ENCODE measurements at places on chromosomes 6 and 20. TPM values are rescaled to one million over a fixed set of nuclear protein-coding genes. Genes with fewer than 3 reads are reported as not detected.

OPRM1 gene
- polyA plus RNA-seq: 0.15 TPM

BHLHE23 gene
- not detected for polyA plus RNA-seq

DNA sequence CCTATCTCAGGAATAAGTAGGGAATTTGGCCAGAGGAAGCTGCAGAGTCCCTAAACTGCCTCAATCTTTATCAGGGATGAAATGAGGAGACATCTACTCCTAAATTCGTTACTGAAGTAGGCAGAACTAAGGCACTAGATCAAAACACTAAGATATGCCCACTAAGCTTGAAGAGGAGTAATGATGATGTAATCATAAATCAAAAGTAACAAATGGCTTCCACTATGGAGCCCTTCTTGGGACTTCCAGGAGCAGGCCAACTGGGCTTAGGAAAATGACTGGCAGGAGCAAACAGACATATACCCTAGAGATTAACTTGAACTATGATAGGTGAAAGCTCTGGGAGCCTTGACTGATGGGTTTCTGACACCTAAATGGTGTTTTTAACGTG, 15.4 kb downstream of the ZSCAN12 start:
- DNase-seq: no peak
- H3K4me1 ChIP-seq: no peaks in the 10 kb centered on the region
- no peak overlapping the region for H3K27ac ChIP-seq
- H3K27me3 ChIP-seq: no peaks in the 10 kb centered on the region
- H3K36me3 ChIP-seq: peaks cover 70% of the 10 kb centered on the region

PPP1R16B gene
- polyA plus RNA-seq: 0.91 TPM

GRCh38 chr6:10355115-10355702, 59.7 kb downstream of the TFAP2A start:
- no peak overlapping the region for H3K4me3 ChIP-seq
- H3K36me3 ChIP-seq: no peaks in the 10 kb centered on the region
- H3K27ac ChIP-seq: no peak overlapping the region
- DNase-seq: no peak
- peaks cover 32% of the 10 kb centered on the region for H3K27me3 ChIP-seq

- peaks cover 8% of the 10 kb centered on the region for H3K4me1 ChIP-seq
- H3K27ac ChIP-seq: no peak overlapping the region
- no peak for DNase-seq
- H3K36me3 ChIP-seq: no peaks in the 10 kb centered on the region
- H3K4me3 ChIP-seq: no peak overlapping the region
- no peaks in the 10 kb centered on the region for H3K27me3 ChIP-seq
These were observed 373.5 kb upstream of the FLRT3 start for GRCh38 chr20:14710951-14711350.

- no peak overlapping the region for H3K27ac ChIP-seq
- H3K4me3 ChIP-seq: no peak overlapping the region
- H3K27me3 ChIP-seq: no peaks in the 10 kb centered on the region
- peaks cover 17% of the 10 kb centered on the region for H3K36me3 ChIP-seq
- no peak for DNase-seq
These were observed 55.1 kb downstream of the SAMD3 start for GRCh38 chr6:130167655-130168054.

GRCh38 chr20:63070771-63071540, 64.2 kb upstream of the BHLHE23 start:
- no peak for DNase-seq
- H3K27ac ChIP-seq: no peak overlapping the region
- H3K36me3 ChIP-seq: no peaks in the 10 kb centered on the region
- H3K4me3 ChIP-seq: no peak overlapping the region
- peaks cover 17% of the 10 kb centered on the region for H3K27me3 ChIP-seq
- H3K4me1 ChIP-seq: no peaks in the 10 kb centered on the region

PGC gene
- not detected for polyA plus RNA-seq

DNA sequence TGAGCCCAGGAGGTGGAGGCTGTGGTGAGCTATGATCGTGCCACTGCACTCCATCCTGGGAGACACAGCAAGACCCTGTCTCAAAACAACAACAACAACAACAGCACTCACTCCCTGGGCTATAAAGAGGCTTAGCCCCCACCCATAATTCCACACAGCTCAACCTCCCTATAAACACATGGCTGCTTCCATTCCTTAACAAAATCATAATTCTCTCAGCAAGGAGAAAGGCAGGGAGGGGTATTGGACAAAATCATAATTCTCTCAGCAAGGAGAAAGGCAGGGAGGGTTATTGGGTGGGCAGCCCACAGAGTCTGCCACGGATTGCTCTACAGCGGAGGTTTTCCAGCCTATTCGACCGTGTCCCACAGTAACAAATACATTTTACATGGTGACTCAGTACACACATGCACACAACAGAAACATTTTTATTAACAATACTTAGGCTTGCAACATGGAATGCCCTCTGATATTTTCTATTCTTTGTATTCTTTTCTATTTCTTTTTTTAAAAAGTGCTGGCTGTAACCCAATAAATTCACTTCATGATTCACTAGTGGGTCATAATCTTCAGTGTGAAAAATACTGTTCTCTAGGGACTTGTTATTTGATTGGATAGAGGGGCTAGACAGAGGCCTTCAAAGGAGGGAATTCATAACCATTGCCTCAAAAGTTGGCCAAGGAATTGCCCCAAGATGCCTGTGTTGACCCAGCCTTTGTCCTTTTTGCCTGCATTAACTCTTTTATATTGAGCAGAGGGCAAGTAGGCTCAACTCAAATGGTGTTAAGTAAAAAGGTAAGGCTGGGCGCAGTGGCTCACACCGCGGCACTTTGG, 50.6 kb upstream of the ZMYND8 start:
- no peaks in the 10 kb centered on the region for H3K27me3 ChIP-seq
- no peak for DNase-seq
- H3K4me3 ChIP-seq: no peak overlapping the region
- no peaks in the 10 kb centered on the region for H3K36me3 ChIP-seq
- no peaks in the 10 kb centered on the region for H3K4me1 ChIP-seq
- no peak overlapping the region for H3K27ac ChIP-seq

GRCh38 chr20:10916312-10916711, 242.5 kb upstream of the JAG1 start:
- H3K36me3 ChIP-seq: no peaks in the 10 kb centered on the region
- H3K4me3 ChIP-seq: no peak overlapping the region
- H3K4me1 ChIP-seq: no peaks in the 10 kb centered on the region
- H3K27ac ChIP-seq: no peak overlapping the region
- H3K27me3 ChIP-seq: no peaks in the 10 kb centered on the region

GRCh38 chr6:149471801-149472200, 13.0 kb downstream of the ZC3H12D start:
- H3K27ac ChIP-seq: no peak overlapping the region
- H3K4me3 ChIP-seq: no peak overlapping the region
- H3K27me3 ChIP-seq: no peaks in the 10 kb centered on the region
- H3K4me1 ChIP-seq: no peaks in the 10 kb centered on the region

- no peak for DNase-seq
- H3K36me3 ChIP-seq: no peaks in the 10 kb centered on the region
- peaks cover 1% of the 10 kb centered on the region for H3K27me3 ChIP-seq
- no peak overlapping the region for H3K27ac ChIP-seq
- H3K4me3 ChIP-seq: no peak overlapping the region
- no peaks in the 10 kb centered on the region for H3K4me1 ChIP-seq
These were observed 3.8 kb downstream of the HLA-DMA start for GRCh38 chr6:32949113-32949512.

DNA sequence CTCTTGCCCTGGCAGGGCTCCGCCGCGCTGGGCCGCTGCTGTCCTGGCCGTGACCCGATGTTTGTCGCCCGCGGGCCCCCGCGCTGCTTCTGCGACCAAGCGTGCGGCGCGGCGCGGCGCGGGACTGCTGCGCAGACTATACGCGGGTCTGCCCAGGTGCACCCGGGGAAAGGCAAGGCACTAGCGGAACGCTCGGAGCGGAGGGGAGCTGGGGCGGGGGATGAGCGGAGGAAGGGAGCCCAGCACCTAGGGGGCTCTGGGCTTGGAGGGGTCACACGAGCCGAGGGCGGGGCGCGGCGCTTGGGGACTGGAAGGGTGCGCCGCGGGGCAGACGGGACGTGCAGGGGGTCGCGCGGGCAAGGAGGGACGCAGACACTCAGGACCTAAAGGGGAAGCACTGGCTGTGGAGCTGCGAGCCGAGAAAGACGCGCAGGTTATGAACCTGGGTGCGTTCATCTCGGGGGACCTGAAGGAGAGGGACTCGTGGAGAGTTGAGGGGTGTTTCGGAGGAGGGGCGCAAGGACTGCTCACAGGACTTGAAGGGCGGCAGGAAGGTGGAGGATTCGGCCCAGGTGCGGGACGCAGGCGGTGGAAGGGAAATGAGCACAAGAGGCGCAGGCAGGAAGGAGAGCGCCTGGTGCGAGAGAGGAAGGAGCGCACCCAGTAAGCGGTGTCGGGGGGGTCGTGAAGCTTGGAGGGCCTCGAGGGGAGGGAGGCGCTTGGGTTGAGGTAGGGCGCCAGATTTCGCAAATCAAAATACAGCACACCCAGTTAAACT, 40.8 kb upstream of the ZNFX1 start:
- H3K4me1 ChIP-seq: no peaks in the 10 kb centered on the region
- H3K27ac ChIP-seq: no peak overlapping the region
- DNase-seq: peak; percentile 67
- no peaks in the 10 kb centered on the region for H3K36me3 ChIP-seq

- H3K27ac ChIP-seq: no peak overlapping the region
- H3K36me3 ChIP-seq: no peaks in the 10 kb centered on the region
- H3K4me1 ChIP-seq: no peaks in the 10 kb centered on the region
- no peaks in the 10 kb centered on the region for H3K27me3 ChIP-seq
- H3K4me3 ChIP-seq: no peak overlapping the region
- DNase-seq: no peak
These were observed 98.1 kb upstream of the AKAP12 start for GRCh38 chr6:151141685-151142084.

DNA sequence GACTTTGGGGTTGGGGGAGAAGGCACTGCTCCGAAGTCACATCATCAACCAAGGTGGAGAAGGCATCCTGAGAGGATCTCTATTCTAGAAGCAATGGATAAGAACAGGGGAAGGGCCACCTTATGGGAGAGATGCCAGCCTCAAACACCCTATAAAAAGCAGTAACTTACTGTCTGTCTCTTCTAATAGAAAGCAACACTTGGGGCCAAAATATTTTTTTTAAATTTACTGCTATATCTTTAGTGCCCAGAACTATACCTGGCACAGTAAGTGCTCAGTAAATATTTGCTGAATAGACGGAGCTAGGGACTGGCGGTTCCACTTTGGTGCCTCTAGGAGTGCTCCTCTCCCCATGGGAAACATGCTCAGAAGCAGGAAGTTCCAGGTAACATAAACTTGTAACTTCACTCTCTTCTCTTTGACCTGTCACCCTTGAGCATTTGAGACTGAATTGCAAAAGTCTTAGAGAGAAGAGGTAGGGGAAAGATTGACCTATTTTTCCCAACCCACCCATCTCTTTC, 807 bp upstream of the OTOR start:
- H3K27me3 ChIP-seq: 0 out of 2 replicates have a peak, but pooled peaks cover 5% of the 10 kb centered on the region
- H3K4me3 ChIP-seq: no peak overlapping the region
- H3K27ac ChIP-seq: no peak overlapping the region

DNA sequence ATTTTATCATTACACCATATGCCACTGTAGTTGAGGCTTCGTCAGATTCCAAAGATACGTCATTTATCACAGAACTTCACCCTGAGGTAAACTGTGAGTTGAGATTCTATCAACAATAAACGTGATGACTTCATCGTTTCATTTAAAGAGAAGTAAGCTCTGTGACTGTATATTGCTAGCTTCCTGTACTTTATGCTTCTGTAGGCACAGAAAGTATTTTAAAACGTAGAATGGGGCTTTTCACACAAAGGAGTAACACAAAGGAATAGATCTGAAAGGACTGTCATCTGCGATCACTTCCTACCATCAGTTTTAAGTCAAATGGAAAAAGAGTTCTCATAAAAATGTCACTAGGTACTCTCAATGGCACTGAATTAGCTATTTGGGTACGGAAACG, 234.4 kb upstream of the MCHR2 start:
- H3K27ac ChIP-seq: no peak overlapping the region
- DNase-seq: no peak
- H3K4me1 ChIP-seq: peaks cover 5% of the 10 kb centered on the region
- H3K27me3 ChIP-seq: no peaks in the 10 kb centered on the region

ANGPT4 gene
- polyA plus RNA-seq: not detected

KHDC1L gene
- 0.16 TPM for polyA plus RNA-seq

DNA sequence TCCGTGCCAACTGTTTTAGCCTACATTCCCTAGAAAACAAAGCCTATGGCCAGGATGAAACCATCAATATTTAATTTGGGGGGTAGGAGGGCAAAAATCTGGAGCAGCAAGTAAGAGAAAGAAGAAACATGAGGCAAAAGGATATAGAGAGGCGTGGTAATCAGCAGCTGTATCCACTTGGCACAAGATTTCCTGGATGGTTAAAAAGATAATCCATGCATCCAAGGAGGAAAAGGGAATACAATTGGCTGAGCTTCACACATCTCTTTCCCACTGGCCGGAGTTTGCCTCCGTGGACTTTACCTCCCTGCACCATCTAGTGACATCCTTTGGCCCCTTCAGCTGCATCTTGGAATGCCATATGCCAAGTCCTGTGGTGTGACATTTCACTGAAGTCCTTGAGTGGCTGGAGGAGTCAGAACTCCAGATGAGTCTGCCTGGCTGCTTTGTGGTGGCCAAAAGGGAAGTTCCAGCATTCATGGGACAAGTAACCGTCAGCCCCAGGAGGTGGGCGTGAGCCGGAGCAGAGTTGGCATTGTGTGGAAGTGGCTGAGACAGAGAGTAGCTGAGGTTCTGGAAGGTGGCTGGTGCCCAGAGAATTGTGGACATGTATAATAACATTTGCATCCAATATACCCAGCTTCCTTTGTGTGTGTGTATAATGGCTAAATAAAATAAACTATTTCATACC, 13.7 kb upstream of the TMX4 start:
- no peak overlapping the region for H3K27ac ChIP-seq
- no peak overlapping the region for H3K4me3 ChIP-seq
- H3K27me3 ChIP-seq: no peaks in the 10 kb centered on the region
- DNase-seq: no peak

GRCh38 chr20:36519944-36520343, 21.4 kb upstream of the MYL9 start:
- peak overlapping the region; percentile 51 for H3K27ac ChIP-seq
- peaks cover 10% of the 10 kb centered on the region for H3K36me3 ChIP-seq
- DNase-seq: no peak
- peaks cover 9% of the 10 kb centered on the region for H3K4me1 ChIP-seq

RNF182 gene
- polyA plus RNA-seq: 8.0 TPM

PROKR2 gene
- polyA plus RNA-seq: 0.13 TPM

DNA sequence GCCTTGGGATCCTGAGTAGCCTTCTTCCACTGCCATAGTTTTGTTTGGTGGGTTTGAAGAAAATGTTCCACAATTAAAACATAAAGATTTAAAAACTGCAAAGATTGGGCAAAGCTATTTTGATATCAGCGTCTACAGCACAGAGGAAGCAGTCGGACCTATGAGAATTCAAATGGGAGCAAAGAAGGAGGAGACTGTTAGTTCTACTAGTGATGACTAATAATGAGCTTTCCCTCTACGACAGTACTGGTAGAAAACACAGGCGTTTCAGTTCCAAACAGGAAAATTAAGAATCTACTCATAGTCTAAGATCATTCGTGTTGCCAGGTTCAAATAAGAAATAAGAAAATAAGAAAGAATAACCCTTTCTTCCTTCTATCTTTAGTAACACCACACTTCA, 121.2 kb downstream of the INSM1 start:
- H3K4me3 ChIP-seq: no peak overlapping the region
- H3K36me3 ChIP-seq: no peaks in the 10 kb centered on the region
- H3K27me3 ChIP-seq: no peaks in the 10 kb centered on the region
